ENCODE measurements at places on chromosomes 3 and 15.

- DNase-seq: no peak
Measured at GRCh38 chr3:49469037-49469935, 781 bp upstream of the DAG1 start.

GRCh38 chr3:58143417-58144055 is 67.2 kb downstream of the DNASE1L3 start:
- DNase-seq: no peak

GRCh38 chr3:82281205-82281604 is 519.8 kb upstream of the GBE1 start:
- no peak for DNase-seq

DNA sequence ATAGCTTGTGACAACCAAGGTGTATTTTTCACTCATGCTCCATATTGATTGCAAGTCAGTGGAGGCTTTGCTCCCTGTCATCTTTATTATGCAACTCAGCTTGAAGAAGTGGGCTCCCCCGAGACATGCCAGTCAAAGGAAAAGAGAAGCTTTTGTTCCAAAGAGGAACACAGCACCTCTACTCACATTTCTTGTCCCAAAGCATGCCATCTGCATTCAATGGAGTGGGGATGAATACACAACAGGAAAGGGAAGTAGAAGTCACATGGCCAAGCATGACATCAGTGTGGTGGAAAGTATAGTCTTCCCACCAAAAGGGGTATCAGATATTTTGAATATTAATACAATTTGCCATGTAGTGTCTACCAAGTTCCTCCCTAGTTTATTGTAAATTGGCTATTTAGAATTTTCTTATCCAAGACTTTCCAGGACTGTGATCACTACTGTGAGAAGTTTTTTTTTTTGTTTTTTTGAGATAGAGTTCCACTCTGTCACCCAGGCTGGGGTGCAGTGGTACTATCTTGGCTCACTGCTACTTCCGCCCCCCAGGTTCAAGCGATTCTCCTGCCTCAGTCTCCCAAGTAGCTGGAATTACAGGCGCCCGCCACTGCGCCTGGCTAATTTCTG is 114.5 kb downstream of the GMPS start:
- no peak for DNase-seq

- DNase-seq: no peak
Measured at GRCh38 chr3:138845771-138846173, 11.0 kb upstream of the PIK3CB start.

GRCh38 chr3:139135657-139136056 is 91.0 kb upstream of the PRR23C start:
- no peak for DNase-seq

DNA sequence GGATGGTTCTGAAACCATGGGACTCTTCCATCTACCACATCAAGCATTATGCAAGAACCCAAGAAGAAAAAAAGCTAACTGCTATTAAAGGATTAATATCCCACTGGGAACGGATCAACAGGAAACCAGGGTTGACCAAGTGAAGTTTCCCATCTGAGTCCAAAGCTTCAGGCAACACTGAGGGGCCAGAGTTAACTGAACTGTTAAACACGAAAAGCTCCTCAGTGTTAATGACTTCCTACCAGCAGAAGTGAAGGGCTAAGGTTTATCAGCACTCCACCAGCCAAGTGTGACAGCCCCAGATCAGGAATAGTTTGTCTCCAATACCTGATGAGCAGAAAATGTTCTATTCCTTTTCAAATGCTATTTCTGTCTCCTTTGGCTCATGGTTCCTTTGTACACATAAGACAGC is 36.7 kb downstream of the PTPN9 start:
- DNase-seq: no peak

GRCh38 chr15:31483986-31484951 is 157.6 kb downstream of the KLF13 start:
- peak; percentile 58 for DNase-seq

DNA sequence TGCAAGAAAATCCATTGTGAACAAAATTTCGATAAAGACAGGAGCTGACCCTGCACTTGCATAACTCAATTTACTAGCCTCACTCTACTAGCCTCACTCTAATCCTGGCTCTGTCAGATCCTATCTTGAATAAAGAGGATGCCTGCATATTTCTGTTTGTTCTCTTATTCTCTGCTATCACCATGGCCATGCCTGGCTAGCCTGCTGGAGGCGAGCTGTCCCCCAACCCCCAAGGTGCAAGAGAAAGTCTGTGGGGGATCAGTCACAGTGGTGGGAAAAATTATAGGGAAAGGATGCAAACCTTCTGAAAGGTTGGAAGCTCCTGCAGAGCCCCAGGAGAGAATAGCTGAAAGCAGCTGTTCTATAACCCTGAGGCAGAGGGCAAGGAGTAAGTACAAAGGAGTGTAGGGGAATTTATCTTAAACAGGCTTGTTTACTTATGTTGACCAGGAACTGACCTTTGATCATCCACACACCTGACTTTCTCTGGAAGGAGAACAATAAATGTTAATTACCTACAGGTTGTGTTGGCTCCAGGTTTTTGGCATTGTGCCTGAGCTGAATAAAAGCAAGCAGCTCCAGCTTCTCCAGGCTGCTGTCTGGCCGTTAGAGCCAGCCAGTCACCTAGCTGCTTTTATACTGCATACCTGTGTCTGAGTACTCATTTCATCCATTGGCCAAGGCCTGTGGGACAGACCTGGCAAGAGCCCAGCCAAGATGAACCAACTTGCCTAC is 137.7 kb upstream of the RASGRP1 start:
- DNase-seq: no peak

GRCh38 chr3:58336135-58336882 is 3.6 kb downstream of the PXK start:
- no peak for DNase-seq

DNA sequence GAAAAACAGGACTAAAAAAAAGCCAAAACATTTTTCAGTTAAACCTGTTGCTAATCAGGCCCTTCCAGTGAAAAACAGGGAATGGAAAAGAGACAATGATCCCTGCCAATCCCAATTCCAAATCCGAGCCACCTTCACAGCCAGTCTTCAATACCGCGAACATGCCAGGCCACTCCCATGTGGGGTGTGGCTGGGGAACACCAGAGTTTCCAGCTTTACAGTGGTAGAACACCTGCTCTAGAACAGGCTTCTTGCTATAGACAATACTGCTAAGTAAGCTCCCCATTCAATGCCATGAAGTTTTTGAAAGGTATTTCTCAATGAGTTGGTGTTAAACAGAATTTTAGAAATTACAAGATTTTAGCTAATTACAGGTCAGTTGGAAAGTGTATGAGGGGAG is 228.3 kb downstream of the ATP8B4 start:
- no peak for DNase-seq

DNA sequence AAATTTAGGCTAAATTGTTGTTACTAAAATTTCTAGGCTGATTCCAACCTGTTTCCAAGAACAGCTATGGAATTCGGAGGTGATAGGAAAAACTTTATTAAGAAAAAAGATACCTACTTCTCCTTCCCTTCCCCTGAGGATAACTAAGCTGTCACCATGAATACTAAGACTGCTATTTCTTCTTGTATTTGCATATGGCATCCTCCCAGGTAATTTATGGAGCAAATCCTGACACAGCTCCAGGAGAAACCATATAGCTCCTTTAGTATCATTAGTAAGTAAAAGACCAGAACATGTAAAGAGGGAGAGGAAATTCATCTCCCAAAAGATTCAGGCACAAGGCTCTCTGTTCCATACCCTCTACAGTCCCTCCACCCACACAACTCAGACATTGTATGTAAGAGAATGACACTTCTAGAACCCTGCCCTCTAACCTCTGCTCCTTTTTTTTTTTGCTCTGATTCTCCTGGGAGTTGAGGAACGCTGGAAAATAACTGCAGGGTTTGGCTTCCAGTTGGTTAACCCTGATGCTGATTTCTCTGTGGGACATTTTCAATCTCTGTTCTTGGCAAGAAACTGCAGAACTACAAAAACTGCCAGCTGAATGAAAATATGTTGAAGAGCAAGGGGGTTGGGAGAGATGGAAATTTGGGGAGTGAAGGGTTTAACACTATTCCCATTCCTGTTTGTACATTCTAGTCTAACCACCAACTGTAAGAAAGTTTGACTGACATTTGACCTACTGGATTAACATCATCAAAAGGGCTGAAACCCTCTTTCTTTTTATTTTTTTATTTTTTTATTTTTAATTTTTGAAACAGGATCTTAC is 14.2 kb upstream of the MAGI1 start:
- DNase-seq: no peak

GRCh38 chr3:137347817-137348368 is 390.1 kb downstream of the IL20RB start:
- no peak for DNase-seq

DNA sequence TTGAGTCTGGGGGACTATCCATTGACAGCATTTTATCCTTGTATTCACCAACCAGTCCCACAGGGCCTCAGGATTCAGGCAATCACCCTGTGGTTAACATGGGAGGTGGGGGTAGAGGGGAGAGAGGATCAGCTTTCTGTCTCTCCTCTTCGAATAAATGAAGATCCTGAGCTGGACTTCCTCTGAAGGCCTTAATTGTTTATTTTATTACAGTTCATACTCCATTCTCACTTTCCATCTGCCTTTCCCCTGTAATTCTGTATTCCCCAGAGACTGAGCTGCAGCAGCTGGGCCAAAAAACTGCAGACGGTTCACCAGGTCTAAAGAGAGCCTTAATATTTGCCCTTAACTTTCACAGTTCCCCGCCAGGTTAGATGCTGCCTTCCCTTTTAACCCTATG is 11.9 kb downstream of the TAGLN3 start:
- DNase-seq: no peak

- DNase-seq: no peak
Measured at GRCh38 chr15:71093054-71094024, 21.9 kb upstream of the THSD4 start.

GRCh38 chr3:188605231-188605630 is 451.3 kb downstream of the LPP start:
- DNase-seq: no peak

DNA sequence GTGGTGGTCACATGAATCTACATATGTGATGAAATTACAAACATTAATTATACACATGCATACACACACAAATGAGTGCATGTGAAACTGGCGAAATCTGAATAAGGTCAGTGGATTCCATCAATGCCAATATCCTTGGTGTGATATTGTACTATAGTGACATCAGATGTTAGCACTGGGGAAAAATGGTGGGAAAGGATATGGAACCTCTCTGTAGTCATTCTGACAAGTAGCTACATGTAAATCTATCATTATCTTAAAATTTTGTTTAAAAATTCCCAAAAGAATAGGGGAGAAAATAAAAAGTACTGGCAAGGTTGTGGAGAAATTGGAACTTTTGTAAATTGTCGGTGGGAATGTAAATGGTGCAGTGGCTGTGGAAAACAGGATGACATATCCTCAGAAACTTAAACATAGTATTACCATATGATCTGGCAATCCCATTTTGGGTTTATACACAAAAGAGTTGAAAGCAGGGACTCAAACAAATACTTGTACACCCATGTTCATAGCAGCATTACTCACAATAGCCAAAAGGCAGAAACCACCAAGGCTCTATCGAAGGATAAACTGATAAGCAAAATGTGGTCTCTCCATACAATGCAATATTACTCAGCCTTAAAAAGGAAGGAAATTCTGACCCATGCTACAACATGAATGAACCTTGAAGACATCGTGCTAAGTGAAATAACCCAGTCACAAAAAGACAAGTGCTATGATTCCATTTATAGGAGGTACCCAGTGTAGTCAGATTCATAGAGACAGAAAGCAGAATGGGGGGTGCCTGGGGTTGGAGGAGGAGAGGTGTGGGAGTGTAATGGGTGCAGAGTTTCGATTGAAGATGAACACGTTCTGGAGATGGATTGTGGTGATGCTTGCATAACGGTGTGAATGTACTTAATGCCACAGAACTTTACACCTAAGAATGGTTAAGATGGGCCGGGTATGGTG is 25.3 kb upstream of the HRH1 start:
- DNase-seq: no peak

DNA sequence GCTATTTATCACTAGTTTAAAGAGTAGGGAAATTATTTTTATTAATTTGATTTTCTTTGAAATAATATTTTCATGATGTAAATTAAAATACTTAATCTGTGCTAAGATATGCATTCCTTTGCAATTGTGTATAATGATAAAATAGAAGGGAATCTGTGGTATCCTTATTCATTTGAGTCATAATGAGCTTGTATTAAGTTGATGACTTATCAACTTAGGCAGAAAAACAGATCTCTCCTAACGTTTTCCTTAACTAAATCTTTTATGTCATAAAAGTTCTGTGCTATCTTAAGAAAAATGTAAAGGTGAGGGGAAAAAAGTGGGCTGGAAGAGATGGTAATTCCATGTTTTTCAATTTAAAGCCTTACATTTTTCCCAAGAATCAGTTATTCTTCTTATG is 1.9 kb downstream of the FGF7 start:
- no peak for DNase-seq

GRCh38 chr3:35777563-35778554 is 138.5 kb downstream of the ARPP21 start:
- DNase-seq: no peak

GRCh38 chr3:190261740-190262139 is 60.5 kb downstream of the CLDN1 start:
- no peak for DNase-seq

GRCh38 chr3:169029674-169030285 is 633.7 kb downstream of the MECOM start:
- no peak for DNase-seq

DNA sequence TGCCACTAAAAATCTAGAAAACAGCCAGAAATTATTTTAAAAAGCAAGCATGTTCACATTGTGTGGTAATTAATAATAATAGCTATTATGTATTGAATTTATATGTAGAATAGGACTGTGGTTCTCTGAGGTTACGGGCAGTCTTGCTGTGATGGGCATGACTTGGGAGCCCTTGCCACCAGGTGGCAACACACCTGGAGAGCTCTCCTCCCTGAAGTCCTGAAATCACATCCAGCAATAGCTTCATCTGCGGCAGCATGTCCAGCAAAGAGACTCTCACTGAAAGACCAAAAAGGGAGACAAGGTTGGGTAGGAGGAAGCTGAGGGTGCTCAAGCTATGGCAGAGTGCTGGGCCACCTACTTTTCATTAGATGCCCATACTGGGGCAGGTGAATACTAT is 206.8 kb upstream of the IL12A start:
- no peak for DNase-seq

GRCh38 chr15:91849749-91850161 is 3.8 kb upstream of the SLCO3A1 start:
- DNase-seq: peak; percentile 57

DNA sequence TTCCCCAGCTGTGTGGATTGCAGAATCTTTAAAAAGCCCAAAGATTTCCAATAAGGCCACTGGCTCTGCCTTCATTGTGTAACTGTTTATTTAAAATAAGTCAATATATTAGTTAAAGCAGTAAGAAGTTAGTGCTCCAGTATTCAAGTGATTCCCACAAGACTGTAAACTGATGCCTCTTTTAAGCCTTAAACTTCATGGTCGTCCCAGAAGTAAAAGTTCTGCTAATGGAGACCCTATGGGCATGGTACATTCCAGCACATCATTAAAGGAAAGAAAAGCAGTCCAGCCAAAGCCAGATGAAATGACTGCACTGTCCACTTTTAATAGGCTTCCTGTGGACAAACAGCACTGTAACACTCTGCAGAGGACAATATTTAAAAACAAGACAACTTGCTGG is 512.6 kb downstream of the MECOM start:
- no peak for DNase-seq

- DNase-seq: no peak
Measured at GRCh38 chr3:46546896-46547440, 19.1 kb downstream of the LRRC2 start.

GRCh38 chr15:100334456-100334855 is 7.3 kb downstream of the ADAMTS17 start:
- no peak for DNase-seq

Measured in CD4-positive, alpha-beta memory T cell (primary cell).